ENCODE measurements at places on chromosomes 7 and 10.

- DNase-seq = no peak
These were observed 316.9 kb upstream of the PLXDC2 start for GRCh38 chr10:19499291-19499770.

DNA sequence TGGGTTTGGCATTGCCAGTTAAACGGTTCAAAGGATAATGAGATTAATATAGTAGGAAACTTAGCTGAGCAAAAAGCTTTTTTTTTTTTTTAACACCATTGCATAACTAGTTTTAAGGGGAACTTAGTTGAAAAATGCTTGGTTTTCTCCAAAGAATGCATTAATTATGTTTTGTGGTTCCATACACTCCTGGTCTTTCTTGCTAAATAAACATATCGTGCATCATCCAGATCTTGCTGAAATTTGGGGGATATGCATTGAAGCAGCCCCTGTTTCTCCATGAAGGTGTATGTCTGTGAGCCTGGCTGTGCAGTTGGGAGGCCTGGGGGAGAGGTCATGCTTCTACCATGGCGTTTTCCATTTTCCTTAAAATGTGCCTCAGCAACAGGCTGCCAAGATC, 558.2 kb upstream of the GALNT17 start:
- DNase-seq = no peak

GRCh38 chr10:119253433-119254174, 46.2 kb downstream of the GRK5 start:
- no peak for DNase-seq

DNA sequence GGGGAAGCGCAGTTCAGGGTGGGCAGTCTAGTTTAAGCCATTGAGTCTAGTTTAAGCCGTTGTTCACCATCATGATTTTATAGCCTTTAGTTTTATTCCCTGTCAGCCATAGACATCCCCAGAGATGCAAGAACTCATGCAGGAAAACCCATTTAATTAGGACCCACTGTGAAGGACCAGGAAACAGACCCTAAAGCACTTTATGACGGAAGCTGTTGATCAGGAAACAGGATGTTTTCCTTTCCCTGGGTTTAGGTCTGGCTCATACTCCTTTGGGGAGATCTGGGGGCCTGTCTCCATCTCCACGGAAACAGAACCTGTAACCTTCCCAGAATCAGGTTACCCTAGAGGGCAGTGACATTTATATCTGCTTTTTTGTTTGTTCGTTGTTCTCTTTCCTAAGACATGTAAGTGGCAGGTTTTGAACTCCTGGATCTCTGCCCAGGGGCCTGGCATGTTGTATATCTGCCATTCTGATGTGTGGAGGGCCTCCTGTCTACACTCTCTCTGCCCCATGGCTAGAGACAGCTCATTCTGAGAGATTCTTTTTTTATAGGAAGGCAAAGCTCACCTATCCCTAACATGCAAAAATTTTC, 657.2 kb upstream of the GALNT17 start:
- DNase-seq = no peak

DNA sequence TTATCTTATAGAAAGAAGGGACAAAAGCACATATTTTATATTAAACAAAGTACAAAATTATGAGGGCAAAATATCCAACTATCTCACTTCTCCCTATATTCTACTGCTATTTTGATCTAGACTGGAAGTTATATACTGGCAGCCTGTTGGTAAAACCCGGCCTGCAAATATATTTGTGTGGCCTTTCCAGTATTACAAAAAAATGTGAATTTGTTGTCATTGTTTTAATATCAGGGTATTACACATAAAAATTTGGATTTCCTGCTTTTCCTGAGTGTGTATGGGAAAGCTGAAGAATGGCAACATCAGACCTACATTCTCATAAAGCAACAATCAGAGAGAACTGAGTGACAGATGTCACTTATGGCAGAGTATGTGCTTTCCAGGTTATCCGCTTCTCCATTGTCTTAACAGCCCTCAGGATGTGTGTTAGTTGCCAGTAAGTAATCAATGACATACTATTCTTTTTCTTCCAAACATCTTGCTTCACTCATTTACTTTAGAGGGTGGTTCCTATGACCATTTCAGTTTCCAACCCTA, 7.3 kb downstream of the SYPL1 start:
- no peak for DNase-seq

DNA sequence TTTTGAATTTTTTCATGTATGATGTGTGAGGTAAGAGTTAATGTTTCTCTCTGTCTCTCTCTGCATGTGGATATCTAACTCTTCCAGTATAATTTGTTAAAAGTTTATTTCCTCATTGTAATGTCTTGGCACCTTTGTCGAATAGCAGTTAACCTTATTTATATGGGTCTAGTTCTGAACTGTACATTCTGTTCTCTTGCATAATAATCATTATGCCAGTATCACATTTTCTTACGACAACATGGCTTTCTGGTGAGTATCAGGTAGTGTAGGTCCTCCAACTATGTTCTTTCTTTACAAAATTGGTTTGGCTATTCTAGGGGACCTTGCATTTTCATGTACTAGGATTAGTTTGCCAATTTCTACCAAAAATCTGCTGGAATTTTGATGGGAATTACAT, 337.0 kb upstream of the FZD8 start:
- DNase-seq = no peak

DNA sequence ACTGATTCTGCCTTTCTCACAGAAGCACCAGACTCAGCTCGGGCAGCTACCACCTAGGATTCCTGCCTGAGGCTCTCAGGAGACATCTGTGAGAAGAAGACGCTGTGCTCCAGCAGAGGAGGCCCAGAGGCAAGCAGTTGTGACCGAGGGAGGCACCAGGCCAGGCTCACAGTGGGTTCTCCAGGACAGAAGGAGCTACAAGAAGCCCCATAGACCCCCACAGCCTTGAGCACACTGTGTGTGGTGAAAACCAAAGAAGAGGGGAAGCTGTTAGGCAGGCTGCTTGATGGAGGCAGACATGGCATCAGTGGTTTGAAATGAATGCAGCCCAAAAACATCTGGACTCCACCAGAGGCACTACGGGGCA, 198.8 kb downstream of the GRID1 start:
- DNase-seq = no peak

DNA sequence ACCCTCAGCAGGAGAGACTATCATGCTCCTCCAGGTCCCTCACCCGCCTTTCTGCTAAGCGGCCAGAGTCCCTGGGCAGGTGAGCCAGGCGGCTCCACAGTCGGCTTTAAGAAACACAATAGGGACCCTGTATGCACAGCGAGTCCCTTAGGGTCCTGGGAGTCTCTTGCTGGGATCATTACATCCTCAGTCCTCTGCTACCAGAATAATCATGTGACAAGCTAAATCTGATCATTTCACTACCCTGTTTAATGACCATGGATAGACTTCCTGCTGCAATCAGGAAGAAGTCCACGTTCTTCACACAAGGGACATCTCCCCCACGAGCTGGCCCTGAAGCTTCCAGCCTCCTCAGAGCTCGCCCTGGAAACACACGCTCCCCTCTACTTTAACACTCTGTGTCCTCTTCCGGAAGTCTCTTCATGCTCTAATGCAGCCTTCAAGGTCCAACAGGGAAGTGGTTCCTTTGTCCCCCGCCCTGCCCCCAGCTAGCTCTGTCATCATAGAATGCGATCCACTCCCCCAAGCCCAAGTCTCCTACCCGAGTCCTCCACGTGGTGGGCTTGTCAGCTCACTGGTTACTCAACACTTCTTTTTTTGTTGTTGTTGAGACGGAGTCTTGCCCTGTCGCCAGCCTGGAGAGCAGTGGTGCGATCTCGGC, 101.5 kb downstream of the RNF216 start:
- DNase-seq = no peak

- DNase-seq = no peak
These were observed 4.6 kb downstream of the OAT start for GRCh38 chr10:124414076-124414475.

GRCh38 chr7:94266238-94266644, 128.5 kb upstream of the COL1A2 start:
- DNase-seq = no peak

- DNase-seq = no peak
These were observed 326.6 kb downstream of the CXCL12 start for GRCh38 chr10:44058259-44058658.

GRCh38 chr7:1200045-1200444, 32.6 kb upstream of the UNCX start:
- DNase-seq = no peak

GRCh38 chr10:125076121-125076825, 84.1 kb downstream of the CTBP2 start:
- DNase-seq = no peak

GRCh38 chr7:116979430-116979829, 26.1 kb downstream of the ST7 start:
- DNase-seq = no peak

DNA sequence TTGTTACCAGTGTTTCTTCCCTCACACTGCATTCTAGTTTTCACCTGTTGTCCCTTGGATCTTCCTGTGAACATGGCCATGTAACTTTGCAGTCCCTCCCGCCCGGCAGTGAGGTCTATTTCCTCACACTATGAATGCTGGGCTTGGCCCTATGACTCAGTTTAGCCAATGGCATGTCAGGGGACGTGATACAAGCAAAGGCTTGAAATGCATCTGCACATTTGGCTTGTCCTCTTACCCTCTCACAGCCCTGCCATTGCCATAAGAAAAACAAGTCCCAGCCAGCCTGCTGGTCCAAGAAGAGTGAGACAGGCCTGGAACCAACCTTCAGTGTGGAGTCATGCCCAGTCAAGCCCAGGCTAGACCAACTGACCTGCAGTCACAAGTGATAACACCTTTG, 17.1 kb upstream of the EZH2 start:
- DNase-seq = no peak

DNA sequence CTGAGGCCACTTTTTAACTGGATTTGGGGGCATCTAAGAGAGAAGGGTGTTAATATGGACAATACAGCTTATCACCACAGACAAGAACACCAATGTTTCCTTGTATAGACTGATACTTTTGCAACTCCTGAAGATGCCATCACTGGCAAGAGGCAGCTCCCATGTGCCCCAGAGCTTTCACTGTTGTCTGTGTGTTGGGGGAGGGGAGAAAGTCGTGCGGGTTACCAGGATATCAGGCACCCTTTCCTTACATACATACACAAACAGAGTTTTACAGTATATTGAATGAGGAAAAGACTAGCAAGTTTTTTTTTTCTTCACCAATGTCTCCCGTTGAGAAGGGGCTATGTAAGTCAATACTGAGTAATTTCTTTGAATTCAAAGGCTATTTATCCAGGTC, 4.1 kb upstream of the DLX6 start:
- DNase-seq = peak; percentile 3

DNA sequence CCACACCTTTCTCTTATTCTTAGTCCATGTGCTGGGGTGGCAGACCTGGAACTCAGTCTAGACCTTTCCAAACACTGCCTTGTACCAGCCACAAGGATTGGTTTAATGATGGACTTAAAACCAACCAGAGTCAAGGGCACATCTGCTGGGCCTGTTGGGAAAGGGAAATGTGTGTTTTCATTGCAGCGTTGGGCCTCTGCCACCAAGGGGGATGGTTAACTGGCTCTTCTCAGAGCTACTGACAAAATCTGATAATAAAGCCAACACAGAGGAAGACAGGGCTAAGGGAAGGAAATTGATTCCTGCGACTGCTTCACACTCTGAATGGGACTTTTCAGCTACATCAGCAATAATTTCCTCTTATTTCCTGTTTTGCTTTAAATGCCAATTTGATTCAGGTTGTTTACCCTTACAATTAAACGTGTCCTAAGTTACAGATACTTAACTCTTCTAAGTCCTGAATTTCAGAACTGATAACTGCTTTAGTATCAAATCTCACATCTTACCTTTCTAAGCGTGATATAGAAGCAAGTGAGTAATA, 68.4 kb upstream of the MALRD1 start:
- DNase-seq = no peak

DNA sequence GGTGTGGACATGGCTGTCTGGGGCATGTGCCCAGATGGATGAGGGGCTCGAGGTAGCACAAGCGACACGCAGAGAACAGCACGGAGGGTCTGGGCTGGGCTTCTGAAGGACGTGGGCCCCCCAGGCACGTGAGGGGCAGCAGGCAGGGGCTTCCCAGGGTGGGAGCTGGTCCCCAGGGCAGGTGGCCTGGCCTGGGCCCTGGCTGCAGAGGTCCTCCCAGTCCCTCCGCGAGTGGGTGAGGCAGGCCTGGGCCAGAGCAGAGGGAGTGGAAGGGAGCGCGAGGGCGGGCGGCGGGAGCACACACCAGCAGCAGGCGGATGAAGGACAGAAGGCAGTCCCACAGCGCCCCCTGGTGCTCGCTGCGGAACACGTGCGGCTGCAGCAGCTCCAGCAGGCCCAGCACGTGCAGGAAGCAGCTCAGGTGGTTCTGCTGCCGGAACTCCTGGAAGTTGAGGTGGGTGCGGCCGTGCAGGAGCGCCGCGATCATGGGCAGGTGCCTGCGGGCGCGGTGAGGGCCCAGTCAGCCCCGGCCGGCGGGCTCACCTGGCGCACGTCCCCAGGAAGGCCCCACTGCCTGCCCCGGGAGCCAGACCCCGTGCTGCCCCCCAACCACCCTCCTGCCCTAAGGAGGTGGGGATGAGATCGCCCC, 14.7 kb upstream of the MICALL2 start:
- peak; percentile 80 for DNase-seq

- peak; percentile 29 for DNase-seq
These were observed 234.0 kb downstream of the SNX10 start for GRCh38 chr7:26525398-26526264.

DNA sequence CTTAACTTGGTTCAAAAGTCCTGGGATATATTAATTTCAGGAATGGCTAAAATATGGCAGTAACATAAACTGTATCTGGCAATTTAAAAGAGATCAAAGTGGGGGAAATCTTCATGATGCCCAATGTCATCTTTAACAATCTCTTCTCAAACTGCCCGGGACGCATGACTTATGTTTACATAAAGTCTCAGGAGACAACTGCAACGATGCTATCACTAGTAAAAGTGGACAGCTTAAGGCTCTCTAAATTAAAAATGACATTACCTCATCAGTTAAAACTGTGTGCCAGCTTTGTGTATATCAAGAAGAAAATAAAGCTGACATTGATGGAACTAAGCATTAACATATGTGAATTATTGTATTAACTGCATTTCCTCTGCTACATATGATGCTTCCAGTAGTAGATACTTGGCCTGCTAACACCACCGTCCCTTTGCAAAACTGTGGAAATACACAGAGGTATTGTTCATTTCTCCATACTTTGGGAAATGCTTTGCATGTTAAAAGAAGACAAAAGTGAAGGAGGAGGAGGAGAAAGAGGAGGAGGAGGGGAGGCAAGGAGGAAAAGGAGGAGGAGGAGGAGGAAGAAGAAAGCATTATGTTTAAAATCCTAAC, 62.4 kb downstream of the NRP1 start:
- DNase-seq = no peak

- peak; percentile 49 for DNase-seq
These were observed 61.1 kb downstream of the JCAD start for GRCh38 chr10:29998142-29998808.

- DNase-seq = no peak
These were observed 129.4 kb upstream of the SAMD8 start for GRCh38 chr10:74981831-74982633.
